ENCODE measurements at places on chromosomes 16 and 17.

DNA sequence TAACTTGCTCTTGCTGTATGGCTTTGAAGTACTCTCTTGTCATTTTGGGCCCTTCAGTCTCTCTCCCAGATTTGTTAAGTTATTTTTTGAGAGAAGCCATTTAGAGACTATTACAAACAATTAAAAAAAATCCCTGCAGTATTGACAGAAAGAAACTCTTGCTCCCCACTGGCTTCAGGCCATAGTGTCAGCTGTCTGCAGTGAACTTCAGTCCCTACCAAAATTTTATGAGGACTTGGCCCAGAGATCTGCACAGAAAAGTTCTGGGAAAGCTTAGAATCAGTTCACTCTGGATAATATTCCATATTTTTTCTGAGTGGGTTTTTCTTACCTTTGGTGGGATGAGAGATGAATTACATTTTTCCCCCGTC is 30.9 kb upstream of the SUPT4H1 start:
- no peak for DNase-seq

GRCh38 chr17:73652886-73653480 is 8.7 kb upstream of the SDK2 start:
- DNase-seq, result no peak

DNA sequence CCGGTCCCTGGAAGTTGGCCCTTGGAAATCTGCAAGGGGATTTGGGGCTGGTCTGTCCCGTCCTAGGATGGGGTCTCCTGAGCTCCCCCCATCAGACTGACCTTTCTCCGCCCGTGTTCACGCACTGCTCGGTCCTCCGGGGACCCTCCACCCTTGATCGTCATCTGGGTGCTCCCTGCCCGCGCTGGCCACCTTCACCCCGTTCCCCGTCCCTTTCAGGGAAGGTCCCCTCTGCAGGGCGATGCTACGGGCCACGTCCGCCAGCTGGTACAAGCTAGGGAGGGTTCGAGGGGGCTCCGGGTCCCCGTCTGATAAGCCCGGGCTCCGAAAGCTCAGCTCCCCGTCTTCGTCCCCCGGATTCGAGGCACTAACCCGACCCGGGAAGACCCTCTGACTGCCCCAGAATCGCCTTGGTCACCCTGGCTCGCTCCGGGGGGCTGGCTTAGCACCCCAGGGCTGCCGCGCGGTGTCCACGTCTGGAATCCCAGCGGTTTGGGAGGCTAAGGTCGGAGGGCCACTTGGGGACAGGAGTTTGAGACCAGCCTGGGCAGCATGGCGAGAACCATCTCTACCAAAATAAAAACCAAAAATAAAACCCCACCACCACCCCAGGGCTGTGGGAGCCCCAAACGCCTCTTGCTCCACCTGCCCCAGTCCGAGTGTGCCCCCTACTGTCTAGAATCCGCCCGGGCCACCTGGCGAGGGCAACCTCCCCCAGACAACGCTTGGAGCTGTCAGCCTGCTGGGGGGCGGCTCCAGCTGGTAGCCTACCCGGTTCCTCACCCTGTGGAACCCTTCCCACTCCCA is 1.1 kb upstream of the SLC43A2 start:
- DNase-seq, result no peak

DNA sequence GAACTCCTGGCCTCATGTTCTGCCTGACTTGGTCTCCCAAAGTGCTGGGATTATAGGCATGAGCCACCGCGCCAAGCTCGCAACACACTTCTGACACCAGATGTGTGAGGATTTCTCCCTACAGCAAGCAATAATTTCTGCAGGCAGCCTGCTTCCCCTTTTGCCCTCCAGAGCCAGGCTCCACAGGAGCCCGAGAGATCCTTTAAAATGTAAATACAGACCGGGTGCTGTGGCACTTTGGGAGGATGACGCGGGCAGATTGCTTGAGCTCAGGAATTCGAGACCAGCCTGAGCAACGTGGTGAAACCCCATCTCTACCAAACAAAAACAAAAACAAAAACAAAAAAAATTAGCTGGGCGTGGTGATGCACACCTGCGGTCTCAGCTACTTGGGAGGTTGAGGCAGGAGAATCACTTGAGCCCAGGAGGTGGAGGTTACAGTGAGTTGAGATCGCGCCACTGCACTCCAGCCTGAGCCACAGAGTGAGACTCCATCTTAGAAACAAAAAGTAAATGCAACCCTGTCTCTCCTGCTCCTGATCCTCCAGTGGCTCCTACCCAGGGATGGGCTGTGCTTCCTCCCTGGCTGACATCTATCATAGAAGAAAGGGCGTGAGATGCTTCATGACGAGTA is 14.7 kb downstream of the C16orf96 start:
- DNase-seq, result no peak

DNA sequence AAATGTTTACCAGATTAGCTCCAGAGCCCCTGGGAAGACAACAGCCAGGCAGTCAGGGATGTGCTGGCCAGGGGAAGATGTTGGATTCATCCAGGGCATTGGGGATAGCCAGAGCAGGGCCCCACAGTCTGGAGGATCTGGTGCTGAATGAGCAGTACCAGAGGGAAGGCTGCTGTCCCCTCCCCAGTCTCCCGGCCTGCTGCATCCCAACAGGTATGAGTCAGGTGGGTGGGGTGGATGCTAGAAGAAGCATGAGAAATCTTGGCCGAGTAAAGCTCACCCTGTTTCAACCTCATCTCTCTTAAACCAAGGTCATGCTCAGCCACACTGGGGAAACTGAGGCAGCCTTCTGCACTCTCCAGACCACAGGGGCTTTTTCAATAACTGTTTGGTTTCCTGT is 71.9 kb upstream of the SEC14L1 start:
- DNase-seq, result no peak

DNA sequence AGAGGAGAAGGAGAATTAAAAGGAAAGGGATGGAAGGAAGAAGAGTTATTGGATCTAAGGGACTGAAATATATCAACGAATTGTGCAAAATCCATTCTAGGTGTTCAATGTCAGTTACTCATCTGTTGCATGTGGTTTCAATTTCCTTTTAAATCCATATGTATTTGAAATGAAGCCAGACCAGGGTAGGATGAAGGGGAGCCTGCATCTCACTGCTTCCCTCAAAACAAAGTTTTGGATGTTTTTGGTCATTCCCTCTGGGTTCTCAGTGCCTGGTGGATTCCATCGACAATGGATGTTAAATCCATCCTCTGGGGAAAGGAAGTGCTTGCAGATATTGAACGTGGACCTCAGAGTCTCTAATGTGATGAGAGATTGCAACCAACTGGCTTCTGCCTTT is 103.5 kb upstream of the XYLT1 start:
- no peak for DNase-seq

DNA sequence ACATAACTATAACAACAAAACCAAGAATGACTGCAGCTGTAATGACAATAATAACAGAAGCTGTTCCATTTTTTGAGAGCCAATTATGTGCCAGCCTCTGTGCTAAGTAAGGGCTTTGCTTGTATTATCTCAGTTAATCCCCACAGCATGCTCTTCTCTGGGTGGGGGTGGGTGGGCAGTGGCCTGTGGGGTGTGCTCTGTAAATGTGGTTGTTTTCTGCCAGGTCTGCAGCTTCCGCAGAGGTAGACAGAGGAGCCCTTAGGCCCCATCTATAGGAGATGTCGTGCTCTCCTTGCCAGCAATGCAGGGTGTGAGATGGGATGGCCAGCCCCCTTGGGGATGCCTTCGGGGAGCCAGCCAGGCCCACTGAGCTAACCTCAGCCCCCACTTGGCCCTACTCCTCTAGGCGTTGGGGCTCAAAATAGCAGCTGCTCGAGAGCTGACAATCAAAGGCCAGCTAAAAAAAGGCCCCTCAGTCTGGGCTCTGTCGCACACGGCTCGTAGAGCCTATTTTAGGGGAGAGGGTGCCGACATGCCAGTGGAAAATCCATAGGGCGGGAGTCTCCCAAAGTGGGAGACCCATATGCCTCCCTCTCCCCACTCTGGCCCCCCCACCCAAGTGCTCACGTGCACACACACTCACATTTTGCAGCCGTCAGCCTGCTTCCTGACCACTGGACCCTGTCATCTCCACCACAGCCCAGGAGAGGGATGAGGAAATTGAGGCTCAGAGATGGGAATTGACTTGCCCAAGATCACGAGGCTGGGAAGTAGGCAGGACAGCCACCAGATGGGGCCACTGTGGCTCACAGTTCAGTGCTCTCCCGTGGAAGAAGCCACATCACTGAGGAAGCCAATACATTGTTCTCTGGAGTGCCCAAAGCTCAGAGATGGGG is 15.8 kb downstream of the CDH16 start:
- no peak for DNase-seq

- no peak for DNase-seq
Measured at GRCh38 chr16:4087990-4088577, 28.2 kb downstream of the ADCY9 start.

DNA sequence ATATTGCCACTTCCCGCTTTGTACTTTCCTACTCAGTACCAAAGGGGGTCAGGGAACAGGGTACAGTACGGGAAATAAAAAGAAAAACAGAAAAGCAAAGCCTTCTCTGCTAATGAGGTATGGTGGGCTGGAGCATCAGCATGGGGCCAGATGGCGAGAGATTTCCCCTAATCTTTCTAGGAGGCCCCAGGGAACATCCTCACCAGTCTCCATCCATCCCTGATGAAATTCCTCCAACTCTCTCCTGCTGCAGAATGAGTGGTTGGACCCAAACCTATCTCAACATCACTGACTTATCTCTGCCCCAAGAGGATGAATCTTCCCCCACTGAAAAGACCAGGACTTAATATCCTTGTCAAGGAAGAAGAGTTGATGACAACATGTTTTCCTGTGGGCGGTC is 185.6 kb downstream of the C16orf78 start:
- DNase-seq, result no peak

DNA sequence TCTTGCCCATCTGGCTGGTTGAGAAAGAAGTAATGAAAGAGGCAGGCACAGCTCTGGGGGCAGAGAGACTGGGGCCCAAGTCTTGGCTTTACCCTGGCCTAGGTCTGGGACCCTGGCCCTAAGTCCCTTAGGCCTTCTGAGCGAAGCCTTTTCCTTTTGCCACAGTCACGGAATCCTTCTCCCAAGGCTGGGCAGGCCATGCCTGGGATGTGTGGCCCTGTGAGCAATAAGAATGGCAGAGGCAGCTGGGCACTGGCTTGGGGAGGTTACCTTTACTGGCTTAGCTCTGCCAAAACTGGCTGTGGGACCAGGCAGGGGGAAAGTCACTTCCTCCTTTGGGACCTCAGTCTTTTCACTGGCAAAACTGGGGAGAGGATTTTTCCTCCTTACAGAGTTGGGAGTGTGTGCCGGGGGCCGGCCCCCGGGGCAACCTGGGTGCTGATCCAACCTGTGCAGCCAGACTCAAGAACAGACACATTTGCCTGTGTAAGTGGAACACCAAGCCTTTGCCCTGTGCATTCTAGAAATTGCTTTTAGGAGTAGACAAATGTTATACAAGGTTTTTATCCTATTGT is 12.9 kb downstream of the FOXF1 start:
- DNase-seq, result no peak

DNA sequence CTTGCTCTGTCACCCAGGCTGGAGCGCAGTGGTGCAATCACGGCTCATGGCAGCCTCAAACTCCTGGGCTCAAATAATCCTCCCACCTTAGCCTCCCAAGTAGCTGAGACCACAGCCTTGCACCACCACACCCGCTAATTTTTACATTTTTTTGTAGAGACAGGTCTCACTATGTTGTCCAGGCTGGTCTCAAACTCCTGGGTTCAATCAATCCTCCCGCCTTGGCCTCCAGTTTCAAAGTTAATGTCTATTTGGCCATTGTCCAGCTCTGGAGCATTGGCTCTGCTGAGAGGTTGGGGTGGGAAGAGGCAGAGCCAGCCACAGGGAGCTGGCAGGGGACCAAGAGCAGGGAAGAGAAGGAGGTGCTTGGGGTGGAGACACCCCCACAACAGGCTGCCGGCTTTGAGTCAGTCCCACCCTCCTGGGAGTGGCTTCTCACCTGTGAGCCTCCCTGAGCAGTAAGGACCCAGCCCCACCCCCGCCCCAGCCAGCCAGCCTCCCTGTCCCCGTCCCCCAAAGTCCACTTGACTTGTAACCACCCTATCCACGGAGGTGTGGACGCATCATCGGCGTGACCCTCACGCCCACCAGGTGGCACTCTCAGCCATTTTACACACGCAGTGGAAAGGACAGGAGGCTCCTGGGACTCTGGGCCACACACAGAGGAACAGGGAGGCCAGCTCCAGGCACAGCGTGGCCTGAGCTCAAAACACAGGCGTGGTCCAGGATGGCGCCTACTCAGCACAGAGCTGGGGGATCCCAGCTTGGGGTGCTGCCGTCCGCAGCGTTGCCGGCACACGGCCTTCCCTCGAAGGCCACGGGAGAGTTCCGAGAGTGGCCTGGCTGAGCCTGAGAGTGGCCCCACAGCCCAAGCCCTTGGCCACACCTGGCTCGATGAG is 22.8 kb upstream of the PVALEF start:
- no peak for DNase-seq

- DNase-seq, result no peak
Measured at GRCh38 chr16:14562691-14563491, 67.2 kb downstream of the PARN start.

DNA sequence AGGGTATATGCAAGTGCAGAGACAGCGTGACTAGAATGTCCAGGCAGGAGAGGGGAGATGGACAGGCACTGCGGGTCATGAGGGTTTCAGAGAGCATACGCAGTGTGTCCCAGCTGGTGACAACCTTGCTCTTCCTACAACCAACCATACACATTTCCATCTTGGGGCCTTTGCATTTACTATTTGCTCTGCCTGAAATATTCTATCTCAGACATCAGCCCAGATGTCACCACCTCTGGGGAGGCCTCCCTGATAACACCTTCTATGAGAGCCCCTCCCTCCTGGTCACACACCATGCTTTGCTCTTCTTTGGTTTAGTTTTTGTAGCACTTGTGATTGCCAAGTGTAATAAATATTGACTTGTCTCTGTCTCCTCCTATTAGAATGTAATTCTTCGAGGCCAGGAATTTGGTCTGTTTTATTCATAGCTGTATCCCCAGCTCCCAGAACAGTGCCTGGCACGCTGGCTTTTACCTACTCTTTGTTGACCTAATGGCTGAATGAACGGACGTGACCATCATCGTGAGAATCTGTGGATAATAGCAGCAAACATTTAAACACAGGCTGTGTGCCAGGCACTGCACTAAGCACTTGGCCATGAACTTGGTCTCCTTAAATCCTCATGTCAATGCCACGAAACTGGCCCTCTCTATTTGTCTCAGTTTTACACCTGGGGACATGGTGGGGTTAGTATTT is 51.9 kb downstream of the PLCG2 start:
- DNase-seq, result no peak

DNA sequence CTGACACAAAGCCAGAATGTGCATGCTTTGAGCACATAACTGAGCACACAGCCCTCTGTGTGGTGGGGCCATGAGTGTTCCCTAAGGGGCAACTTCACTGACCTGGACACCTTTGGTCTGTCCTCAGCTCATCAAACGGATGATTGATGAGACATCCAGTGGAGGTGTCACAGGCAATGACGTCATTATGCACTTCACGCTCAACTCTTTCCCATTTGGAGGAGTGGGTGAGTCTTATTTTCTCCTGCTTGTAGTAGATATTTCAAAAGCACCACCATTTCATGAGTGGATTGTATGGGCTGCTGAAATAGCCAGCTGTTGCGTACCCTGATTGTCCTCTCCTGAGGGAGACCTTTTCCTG is 16.2 kb downstream of the ALDH3A2 start:
- DNase-seq, result no peak

DNA sequence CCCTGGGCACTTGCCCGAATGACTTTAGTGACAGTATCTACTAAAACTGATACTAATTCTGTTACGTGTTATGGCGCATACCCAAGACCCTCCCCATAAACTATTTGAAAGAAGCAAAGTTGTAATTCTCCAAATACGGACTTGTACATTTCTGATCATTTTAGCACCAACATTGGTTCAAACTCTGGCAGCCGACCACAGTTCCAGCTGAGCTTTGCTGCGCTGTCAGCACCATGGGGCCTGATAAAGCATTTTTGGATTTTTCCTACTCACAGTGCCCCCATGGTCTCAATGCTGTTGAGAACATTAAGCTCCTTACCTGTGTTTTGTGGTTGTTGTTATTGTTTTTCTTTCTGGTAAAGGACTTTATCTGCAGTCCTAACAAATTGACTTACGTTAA is 460.7 kb downstream of the MAF start:
- DNase-seq, result no peak

All from brain pericyte (primary cell).